Activated CD4-positive, alpha-beta T cell treated with anti-CD3 and anti-CD28 coated beads, Interleukin-2, amount 10 ng/mL, durations not matched to agents 24 days and 14 days (primary cell): ENCODE measurements at places on chromosomes 7 and 10. TPM values are rescaled to one million over a fixed set of nuclear protein-coding genes. Genes with fewer than 3 reads are reported as not detected.

The GIMAP6 gene
- total RNA-seq: 35.5 and 35.8 TPM in 2 replicates

The ADCYAP1R1 gene
- not detected in 2 replicates for total RNA-seq

The CLCN1 gene
- not detected in 2 replicates for total RNA-seq

The CALML3 gene
- not detected in 2 replicates for total RNA-seq

The SUGCT gene
- total RNA-seq: 0.91 and 1.0 TPM in 2 replicates

The LAMTOR4 gene
- total RNA-seq: 123 and 126 TPM in 2 replicates

The DCLRE1A gene
- total RNA-seq: 14.4 and 14.6 TPM in 2 replicates

The ZCWPW1 gene
- total RNA-seq: 1.7 and 2.6 TPM in 2 replicates

The THNSL1 gene
- total RNA-seq: 3.6 and 4.2 TPM in 2 replicates

The EMX2 gene
- not detected in 2 replicates for total RNA-seq

The UNC5B gene
- total RNA-seq: 0.02 and 0.14 TPM in 2 replicates

The TMEM176A gene
- total RNA-seq: not detected in 2 replicates

The SLC13A1 gene
- total RNA-seq: not detected in 2 replicates

The WDFY4 gene
- total RNA-seq: 0.05 TPM in 1 of 2 replicates, not detected in the other

The LIPK gene
- not detected in 2 replicates for total RNA-seq

The TAS2R4 gene
- 1.0 TPM in 2 replicates for total RNA-seq

The IGF2BP3 gene
- total RNA-seq: 2.2 and 2.7 TPM in 2 replicates

The MRC1 gene
- total RNA-seq: not detected in 2 replicates

The SPDYE2B gene
- total RNA-seq: not detected in 2 replicates

The ACTA2 gene
- 8.8 and 8.9 TPM in 2 replicates for total RNA-seq

The RTKN2 gene
- total RNA-seq: 2.7 and 3.4 TPM in 2 replicates

The ASAH2 gene
- total RNA-seq: 4.6 and 5.2 TPM in 2 replicates

The PRSS37 gene
- total RNA-seq: not detected in 2 replicates

The FAM25G gene
- total RNA-seq: not detected in 2 replicates

The FLNC gene
- total RNA-seq: 0.02 and 0.09 TPM in 2 replicates

The CPVL gene
- total RNA-seq: not detected in 2 replicates

The RPP38 gene
- total RNA-seq: 22.6 and 23.3 TPM in 2 replicates

The GRM3 gene
- total RNA-seq: not detected in 2 replicates

The CPEB3 gene
- total RNA-seq: 2.2 and 2.5 TPM in 2 replicates

The ZNF775 gene
- total RNA-seq: 4.2 and 5.5 TPM in 2 replicates

The KIAA1549 gene
- total RNA-seq: 0.77 and 0.95 TPM in 2 replicates

The GPR85 gene
- not detected in 2 replicates for total RNA-seq

The NPC1L1 gene
- total RNA-seq: not detected in 2 replicates

The TMEM243 gene
- total RNA-seq: 46.1 and 48.0 TPM in 2 replicates

The BAIAP2L1 gene
- 1.3 and 1.4 TPM in 2 replicates for total RNA-seq

The TRIM73 gene
- total RNA-seq: 3.8 and 5.8 TPM in 2 replicates

The ATG9B gene
- 7.3 and 7.5 TPM in 2 replicates for total RNA-seq

The GPR15LG gene
- total RNA-seq: not detected in 2 replicates

The SPDYE8 gene
- not detected in 2 replicates for total RNA-seq

The OR2A12 gene
- not detected in 2 replicates for total RNA-seq

The CDK14 gene
- total RNA-seq: 1.9 and 2.0 TPM in 2 replicates

The ANKRD22 gene
- total RNA-seq: 0.12 TPM in 1 of 2 replicates, not detected in the other

The HNRNPH3 gene
- 200 and 206 TPM in 2 replicates for total RNA-seq

The GTF2IRD2 gene
- total RNA-seq: 4.0 and 5.6 TPM in 2 replicates

The STOX1 gene
- total RNA-seq: 0.76 and 0.82 TPM in 2 replicates

The NME8 gene
- not detected in 2 replicates for total RNA-seq

The ACSL5 gene
- total RNA-seq: 42.8 and 48.6 TPM in 2 replicates

The STEAP2 gene
- total RNA-seq: 0.02 TPM in 1 of 2 replicates, not detected in the other

The OGDH gene
- total RNA-seq: 99.5 and 102 TPM in 2 replicates

The SHTN1 gene
- total RNA-seq: 0.05 and 0.07 TPM in 2 replicates

The PPP1R17 gene
- not detected in 2 replicates for total RNA-seq

The SPDYE16 gene
- 0.47 TPM in 1 of 2 replicates, not detected in the other for total RNA-seq
